Karpas-422 (cell line): ENCODE measurements at places on chromosomes 16 and 17.

GRCh38 chr17:20920815-20921199 is 122.0 kb downstream of the USP22 start:
- DNase-seq = no peak

GRCh38 chr17:48814504-48814903 is 2.5 kb downstream of the TTLL6 start:
- peak; percentile 77 for DNase-seq

DNA sequence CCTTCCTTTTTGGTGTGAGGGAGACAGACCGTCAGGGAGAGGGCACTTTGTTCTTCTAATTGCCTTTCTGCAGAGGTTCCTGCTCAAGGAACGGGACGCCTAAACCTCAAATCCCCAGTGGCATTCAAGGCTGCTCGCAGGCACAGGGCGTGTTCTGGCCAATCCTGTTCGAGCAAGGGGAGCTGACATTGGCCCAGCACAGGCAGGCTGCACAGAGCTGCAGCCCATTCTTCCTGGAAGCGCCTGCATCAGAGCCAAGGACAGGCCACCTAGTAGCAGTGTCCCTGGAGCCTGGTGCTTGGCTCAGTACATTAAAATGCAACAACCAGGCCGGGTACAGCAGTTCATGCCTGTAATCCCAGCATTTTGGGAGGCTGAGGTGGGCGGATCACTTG is 72.2 kb upstream of the CREBBP start:
- DNase-seq = peak; percentile 71

DNA sequence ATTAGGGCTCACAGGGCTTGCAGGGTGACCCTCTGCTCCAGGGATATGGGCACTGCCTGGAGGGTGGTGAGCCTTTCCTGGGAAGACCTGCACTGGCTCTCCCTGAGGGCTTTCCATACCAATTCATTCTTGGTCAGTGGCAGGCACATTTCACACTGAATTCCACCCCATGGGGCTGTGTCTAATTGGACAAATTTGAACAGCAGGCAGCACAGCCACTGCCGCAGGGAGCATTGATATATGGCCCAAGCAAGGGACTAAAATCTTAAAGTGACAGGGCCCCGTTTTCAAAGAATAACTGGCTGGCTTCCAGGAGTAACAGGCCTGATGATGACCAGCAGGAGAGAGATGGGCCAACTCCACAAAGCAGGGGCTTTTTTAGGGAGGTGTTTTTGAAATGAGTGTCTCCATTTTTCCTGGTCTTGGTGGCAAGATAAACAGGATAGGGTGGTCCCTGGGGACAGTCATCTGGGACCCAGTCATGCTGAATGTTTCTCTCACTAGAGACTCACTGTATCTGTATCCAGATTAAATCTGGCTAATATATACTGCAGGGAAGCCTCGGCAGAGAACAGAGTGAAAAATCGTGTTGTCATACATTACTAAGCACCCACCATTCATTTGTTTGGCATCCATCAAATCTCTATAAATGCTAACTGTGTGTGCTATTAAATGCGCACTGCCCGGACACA is 74.1 kb upstream of the TBX2 start:
- DNase-seq = no peak

DNA sequence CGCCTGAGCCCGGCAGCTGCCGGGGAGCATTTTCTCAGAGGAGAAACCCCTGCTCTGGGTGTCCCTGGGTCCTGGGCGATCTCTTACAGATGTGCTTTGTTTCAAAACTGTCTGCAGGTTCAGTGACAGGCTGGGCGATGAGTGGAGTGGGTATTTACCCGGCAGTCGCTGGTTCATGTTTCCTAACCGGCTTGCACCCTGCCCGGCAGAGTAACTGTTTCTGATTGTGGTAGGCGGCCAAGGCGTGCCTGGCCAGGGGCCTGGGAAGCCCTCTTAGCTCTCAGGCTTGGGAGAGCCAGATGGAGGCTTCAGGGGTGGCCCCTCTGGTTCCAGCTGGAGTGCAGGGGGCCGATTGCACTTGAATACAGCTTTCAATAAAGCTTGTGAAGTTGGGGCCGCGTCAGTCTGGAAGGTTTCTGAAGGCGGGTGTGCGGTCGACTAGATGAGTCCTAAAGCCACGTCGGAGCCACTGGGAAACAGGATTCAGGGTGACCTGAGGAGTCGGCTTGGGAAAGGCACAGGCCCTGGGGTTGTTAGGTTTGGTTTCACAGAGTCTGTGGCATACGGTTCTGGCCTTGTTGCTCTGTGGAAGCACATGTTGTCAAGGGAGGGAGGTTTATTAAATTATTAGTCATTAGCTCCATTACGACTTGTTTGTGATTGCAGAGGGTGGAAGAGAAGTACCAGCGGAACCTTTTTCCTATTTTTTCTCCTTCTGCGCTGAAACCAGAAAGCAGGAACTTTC is 1.4 kb downstream of the BAIAP2 start:
- no peak for DNase-seq

DNA sequence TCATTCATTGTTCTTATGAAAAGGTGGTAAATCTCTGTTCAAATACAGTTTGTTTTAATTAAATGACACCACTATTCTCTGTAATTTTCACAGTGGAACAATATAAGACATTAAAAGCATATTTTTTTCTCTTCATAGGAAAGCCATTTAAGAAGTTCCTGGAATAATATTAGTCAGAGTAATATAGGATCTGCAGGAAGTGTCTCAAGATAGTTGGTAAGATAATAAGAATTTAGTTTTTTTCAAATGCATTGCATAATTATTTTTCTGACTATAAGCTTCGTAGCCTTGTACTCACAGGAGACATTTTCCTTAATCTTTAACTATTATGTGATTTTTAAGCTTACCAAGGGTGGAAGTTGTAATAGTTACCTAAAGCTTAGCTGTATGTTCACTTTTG is 16.9 kb downstream of the STXBP4 start:
- DNase-seq = no peak

- no peak for DNase-seq
Observed at GRCh38 chr17:35023538-35023937, 40.0 kb downstream of the RFFL start.

- DNase-seq = no peak
Observed at GRCh38 chr17:35740216-35740615, 8.8 kb downstream of the RASL10B start.
